Mesothelial cell of epicardium (in vitro differentiated cells): ENCODE measurements at places on chromosomes 3 and 15.
A peak's percentile ranks its signal among the peaks of the same experiment; 100 is the strongest.

- peaks cover 2% of the 10 kb centered on the region for H3K36me3 ChIP-seq
- no peaks in the 10 kb centered on the region for H3K27me3 ChIP-seq
- H3K27ac ChIP-seq: no peak overlapping the region
- DNase-seq: no peak
- peaks cover 20% of the 10 kb centered on the region for H3K4me1 ChIP-seq
- H3K4me3 ChIP-seq: no peak overlapping the region
Observed at GRCh38 chr3:123094516-123095313, 27.9 kb downstream of the PDIA5 start.

- H3K27ac ChIP-seq: no peak overlapping the region
- DNase-seq: no peak
- peaks cover 3% of the 10 kb centered on the region for H3K27me3 ChIP-seq
- H3K4me1 ChIP-seq: peaks cover 7% of the 10 kb centered on the region
Observed at GRCh38 chr3:167575000-167575600, 78.6 kb downstream of the WDR49 start.

- no peak for DNase-seq
- H3K4me1 ChIP-seq: peaks cover 4% of the 10 kb centered on the region
- H3K27me3 ChIP-seq: no peaks in the 10 kb centered on the region
- H3K4me3 ChIP-seq: no peak overlapping the region
Observed at GRCh38 chr3:39191773-39192172, 622 bp downstream of the XIRP1 start.

- no peak overlapping the region for H3K4me3 ChIP-seq
- no peaks in the 10 kb centered on the region for H3K36me3 ChIP-seq
- DNase-seq: no peak
- no peaks in the 10 kb centered on the region for H3K27me3 ChIP-seq
- H3K27ac ChIP-seq: peak overlapping the region; percentile 21
Observed at GRCh38 chr15:101151288-101151687, 100.6 kb downstream of the CHSY1 start.
